ENCODE measurements at places on chromosomes 11 and 22.

DNA sequence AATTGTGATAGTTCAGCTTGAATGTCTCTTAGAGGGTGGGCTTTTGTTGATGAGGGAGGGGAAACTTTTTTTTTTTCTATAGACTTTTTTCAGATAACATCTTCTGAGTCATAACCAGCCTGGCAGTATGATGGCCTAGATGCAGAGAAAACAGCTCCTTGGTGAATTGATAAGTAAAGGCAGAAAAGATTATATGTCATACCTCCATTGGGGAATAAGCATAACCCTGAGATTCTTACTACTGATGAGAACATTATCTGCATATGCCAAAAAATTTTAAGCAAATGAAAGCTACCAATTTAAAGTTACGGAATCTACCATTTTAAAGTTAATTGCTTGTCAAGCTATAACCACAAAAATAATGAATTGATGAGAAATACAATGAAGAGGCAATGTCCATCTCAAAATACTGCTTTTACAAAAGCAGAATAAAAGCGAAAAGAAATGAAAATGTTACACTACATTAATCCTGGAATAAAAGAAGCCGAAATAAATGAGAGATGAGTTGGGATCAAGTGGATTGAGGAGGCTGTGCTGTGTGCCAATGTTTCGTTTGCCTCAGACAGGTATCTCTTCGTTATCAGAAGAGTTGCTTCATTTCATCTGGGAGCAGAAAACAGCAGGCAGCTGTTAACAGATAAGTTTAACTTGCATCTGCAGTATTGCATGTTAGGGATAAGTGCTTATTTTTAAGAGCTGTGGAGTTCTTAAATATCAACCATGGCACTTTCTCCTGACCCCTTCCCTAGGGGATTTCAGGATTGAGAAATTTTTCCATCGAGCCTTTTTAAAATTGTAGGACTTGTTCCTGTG is 3.9 kb downstream of the MALAT1 start:
- DNase-seq: no peak

DNA sequence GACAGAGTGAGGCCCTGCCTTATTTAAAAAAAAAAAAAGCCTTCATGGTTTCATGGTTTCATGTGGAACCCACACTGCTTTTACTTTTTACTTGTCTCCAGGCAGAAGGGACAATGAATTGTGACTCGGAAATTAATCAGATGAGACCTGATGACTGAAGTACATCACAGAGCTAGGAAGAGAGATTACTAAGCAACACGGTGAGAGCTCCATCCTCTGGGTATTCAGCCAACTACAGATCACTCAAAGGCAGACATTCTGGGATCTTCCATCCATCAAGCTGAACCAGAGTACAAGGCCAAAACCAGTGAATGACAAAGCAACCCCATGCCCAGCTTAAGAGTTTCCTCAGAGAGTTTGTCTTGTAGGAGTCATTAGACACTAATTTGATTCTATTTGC is 433.2 kb downstream of the SOX6 start:
- DNase-seq: no peak

GRCh38 chr11:119094816-119095065 is 6.9 kb downstream of the DPAGT1 start:
- DNase-seq: peak; percentile 81

GRCh38 chr11:64015935-64016845 is 19.5 kb upstream of the FLRT1 start:
- DNase-seq: no peak

DNA sequence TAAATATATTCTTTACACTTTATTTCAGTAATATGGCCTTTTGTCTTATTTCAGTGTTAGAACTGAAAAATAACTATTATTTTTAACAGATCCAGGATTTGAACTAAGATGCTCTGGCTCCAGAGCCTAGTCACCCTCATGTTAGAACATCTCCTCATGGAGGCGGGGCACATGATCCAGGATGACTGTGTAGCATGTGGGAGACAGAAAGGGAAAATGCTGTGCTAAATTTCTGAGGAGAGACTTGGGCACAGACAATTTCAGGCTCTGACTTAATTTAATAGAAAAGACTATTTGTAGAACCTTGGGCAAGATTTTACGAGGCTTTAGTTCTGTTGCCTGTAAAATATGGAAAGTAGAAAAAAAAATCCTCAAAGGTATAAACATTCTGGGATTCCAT is 24.1 kb downstream of the CTSC start:
- DNase-seq: no peak

GRCh38 chr11:65598258-65598699 is 2.7 kb upstream of the KCNK7 start:
- no peak for DNase-seq

- DNase-seq: no peak
These were observed 26.1 kb upstream of the RTL6 start for GRCh38 chr22:44523981-44524759.

GRCh38 chr11:110828086-110828485 is 115.8 kb upstream of the ARHGAP20 start:
- no peak for DNase-seq

DNA sequence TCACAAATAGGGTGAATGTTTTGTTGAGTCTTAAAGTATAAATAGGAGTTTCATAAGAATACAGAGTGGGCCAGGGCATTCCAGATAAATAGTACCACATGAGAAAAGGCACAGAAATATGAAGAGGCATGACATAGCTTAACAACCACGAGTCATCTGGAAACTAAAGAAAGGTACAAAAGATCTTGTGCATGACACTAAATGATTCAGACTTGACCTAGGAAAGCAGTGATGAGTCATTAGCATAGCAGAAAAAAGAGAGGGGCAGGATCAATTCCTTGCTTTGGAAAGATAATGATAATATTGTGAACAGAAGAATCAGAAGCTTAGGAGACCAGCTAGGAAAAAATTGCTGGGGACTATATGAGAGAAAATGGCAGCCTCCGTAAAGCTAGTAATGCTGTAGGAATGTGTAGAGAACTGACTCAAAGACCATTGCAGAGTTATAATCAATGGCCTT is 47.6 kb upstream of the FIBIN start:
- DNase-seq: no peak

- no peak for DNase-seq
These were observed 124.5 kb downstream of the COMMD9 start for GRCh38 chr11:36164506-36165250.

GRCh38 chr11:107505647-107506225 is 48.1 kb upstream of the CWF19L2 start:
- no peak for DNase-seq

GRCh38 chr11:127609025-127609773 is 608.6 kb upstream of the KIRREL3 start:
- DNase-seq: no peak

GRCh38 chr22:31526270-31526669 is 29.9 kb downstream of the SFI1 start:
- peak; percentile 26 for DNase-seq

GRCh38 chr11:33687733-33688479 is 12.7 kb downstream of the C11orf91 start:
- DNase-seq: no peak

DNA sequence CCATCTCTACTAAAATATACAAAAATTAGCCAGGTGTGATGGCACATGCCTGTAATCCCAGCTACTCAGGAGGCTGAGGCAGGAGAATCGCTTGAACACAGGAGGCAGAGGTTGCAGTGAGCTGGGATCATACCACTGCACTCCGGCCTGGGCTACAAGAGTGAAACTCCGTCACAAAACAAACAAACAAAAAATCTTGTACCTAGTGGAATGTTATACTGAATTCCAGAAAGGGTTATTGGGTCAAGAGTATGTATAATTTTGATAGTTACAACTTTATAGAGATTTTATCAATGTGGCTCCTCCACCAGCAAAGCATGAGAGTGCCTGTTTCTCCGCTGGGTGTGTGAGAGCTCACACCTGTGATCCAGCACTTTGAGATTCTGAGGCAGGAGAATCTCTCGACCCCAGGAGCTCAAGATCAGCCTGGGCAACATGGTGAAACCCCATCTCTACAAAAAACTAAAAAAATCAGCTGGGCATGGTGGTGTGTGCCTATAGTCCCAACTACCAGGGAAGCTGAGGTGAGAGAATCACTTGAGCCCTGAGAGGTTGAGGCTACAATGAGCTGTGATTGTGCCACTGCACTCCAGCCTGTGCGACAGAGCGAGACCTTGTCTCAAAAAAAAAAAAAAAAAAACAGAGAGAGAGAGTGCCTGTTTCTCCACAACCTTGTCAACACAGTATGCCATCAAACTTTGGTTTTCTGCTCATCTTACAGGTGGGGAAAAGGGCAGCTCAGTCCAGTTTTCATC is 12.7 kb upstream of the FOLR1 start:
- DNase-seq: no peak

DNA sequence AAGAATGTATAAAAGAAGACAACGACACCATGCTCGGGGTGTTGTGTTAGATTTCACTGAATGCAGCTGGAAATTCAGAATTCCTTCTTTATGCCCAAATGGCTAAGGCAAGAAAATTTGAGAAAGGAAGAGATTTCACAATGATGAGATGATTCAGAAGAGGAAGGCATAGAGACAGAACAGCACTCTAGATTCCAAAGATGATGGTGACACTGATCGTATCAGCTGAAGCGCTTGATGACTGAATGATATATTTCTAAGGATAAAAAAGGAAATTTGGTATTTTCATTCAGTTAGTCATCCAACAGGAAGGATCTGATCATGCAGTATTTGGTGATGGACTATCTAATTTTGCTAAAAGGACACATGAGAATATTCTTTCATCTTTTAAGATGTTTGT is 189.2 kb downstream of the EFCAB6 start:
- no peak for DNase-seq

DNA sequence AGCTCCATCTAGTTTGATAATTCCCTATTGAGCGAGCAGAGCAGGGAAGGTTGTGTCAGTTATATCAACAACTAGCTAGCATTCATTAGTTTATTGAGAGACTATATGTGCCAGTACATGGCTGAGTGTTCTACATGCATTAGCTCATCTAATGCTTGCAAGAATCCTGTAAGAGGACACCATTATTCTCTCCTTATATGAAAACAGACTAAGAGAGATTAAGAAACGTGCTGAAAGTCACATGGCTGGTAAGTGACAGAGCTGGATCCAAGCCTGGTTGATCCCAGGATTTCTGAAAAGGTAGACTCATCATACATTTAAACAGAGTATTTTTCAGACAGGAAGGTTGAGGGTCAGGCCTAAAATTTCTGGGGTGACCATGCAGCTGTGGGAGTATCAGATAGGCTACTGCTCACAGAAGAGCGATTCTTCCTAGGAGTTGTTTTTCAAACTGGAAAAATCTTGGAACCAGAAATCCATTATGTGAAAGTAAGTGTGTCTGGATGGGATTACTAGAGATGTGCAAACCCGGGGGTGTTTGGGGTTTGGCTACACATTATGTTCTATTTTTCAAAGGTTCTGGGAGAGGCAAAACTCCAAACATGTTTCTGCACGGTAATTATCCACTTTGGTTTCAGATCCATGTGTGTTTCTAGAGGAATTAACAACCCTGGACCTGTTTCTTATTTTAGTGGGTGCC is 213.3 kb downstream of the FAM76B start:
- no peak for DNase-seq

DNA sequence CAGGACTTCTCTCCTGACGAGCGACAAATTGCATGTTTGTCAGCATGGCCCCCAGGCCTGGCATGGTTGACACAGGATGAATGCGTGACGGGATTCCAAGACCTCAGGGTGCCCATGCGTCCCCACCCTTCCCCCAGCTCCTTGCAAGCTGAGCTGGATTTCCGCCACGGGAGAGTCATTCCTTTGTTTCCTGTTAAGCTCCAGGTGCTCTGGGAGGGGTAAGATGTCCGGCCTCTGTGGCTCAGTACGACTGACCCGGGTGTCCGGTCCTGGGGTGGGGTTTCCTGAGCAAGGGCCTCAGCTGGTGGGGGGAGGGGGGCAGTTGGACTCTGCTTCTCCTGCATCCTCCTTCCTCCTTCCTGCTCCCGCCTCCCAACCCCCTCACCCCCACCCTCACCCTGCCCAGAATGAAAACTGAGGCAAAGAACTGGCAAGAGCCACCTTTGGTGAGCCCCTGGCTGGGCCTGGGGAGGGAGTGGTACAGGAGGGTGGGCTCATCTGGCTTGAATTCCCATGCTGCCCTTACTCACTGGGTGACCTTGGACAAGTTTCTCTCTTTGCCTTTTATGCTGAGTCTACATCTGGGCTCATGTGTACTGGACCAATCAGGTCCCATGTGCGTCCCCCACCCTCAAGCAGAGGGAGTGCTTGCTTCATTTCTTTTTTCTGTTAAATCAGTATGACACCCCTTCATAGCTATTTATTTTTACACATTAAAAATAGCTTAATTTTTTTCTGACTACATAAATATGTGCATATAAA is 2.5 kb downstream of the CDC42EP2 start:
- DNase-seq: no peak

DNA sequence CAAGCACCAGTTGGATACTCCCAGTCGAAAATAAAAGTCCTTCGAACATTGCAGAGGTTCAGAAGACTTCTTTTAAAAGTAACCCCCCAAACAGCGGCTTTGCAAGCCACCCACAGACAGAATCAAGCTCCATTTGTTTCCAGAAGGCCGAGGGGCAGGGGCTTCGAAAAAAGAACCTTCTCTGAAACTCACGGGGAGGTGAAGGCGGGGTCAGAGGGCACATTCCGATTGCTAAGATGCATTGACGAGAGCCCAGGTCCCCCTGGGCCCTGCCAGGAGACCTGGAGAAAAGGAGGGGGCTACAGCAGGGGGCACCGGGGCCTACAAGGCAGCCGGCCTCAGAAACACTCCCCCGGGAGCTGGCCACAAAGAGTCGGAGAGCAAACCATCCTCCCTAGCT is 306.8 kb downstream of the MN1 start:
- no peak for DNase-seq

- peak; percentile 58 for DNase-seq
These were observed at the start of gene MICAL3 for GRCh38 chr22:18024276-18024939. Gene MICAL3 (minus strand): TSS chr22:18024561. CDS start chr22:17906812, 117,749 bp downstream.

- DNase-seq: no peak
These were observed 13.9 kb downstream of the CD82 start for GRCh38 chr11:44579302-44579761.

DNA sequence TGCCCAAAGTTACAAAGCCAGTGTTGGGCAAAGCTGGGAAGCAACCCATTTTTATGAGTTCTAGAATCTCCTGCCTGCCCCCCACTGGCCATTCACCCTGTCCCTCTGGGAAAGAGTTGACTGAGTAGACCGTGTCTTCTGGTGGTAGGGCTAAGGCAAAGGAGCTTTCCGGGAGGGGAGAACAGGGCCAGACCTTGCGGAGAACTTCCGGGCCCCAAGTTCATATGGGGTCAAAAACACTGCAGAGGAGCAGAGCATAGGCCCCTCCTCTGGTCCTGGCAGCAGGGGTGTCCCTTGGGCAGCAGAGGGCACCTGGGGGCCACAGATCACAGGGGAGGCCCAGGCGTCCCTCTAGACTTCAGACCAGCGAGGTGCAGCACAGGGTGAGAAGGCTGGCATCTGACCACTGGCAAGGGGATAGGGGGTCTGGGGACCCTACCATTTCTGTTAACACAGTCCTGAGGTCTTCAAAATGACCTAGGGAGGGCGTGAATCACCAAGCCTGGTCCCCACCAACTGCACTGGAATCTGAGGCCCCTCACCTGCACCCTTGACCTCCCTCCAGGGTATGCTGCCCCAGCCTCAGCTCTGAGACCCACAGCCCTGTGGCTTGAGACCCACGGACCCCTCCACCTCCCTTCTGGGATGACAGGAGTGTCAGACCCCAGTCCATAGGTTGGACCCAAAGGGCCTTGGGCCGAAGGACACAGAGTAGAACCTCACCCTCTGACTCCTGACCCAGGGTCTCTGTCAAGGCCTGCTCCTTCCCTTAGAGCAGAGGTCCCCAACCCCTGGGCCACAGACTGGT is 1.3 kb upstream of the ARAP1 start:
- DNase-seq: no peak
